ENCODE measurements at places on chromosomes 3 and 15. TPM values are rescaled to one million over a fixed set of nuclear protein-coding genes. Genes with fewer than 3 reads are reported as not detected.

Gene RARB
- 24.5 TPM for total RNA-seq

Gene CLDN18
- total RNA-seq, result 114 TPM

Gene NAA80
- total RNA-seq, result 16.6 TPM

Gene RGMA
- 6.6 TPM for total RNA-seq

Gene CORO2B
- total RNA-seq, result 12.5 TPM

Gene NEDD4
- 22.0 TPM for total RNA-seq

Gene GOLGA6L7
- not detected for total RNA-seq

Gene LIPH
- total RNA-seq, result 8.8 TPM

Gene C3orf49
- not detected for total RNA-seq

Data from lung (tissue), 17 donors.